ENCODE measurements at places on chromosomes 13 and 19. TPM values are rescaled to one million over a fixed set of nuclear protein-coding genes. Genes with fewer than 3 reads are reported as not detected.

Gene LILRA5
- total RNA-seq: not detected

Gene SELENOV
- total RNA-seq: not detected

Gene LGALS4
- 8.2 TPM for total RNA-seq

Gene ARRDC5
- total RNA-seq: 15.8 TPM

DNA sequence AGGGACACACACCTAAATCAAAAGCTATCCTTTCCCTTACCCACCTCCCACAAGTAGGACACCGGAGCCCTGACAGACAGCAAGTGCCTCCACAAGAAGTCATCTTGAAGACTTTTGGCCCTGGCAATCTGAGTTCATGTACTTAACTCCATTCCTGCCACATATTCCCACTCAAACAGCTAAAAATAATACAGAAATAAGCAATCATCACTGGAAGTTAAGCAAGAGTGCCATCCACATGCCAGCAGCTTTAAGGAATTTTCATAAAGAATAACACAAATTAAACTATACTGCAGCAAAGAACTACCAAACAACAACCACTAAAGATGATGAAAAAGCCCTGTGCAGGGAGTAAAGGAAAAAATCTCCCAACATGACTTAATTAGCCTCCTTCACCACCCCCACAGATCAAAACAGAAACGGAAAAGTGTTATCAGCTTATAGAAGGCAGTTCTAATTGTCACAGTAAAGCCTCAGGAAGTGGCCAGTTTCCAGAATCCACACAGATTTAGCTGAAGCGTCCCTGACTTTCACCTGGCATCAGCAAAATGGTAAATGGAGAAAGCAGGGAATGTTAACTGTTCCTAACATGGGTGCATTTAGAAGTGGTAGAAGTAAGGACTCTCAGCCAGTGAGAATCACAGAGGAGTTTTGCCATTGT, 343.9 kb downstream of the TBC1D4 start:
- DNase-seq: no peak
- H3K27me3 ChIP-seq: no peaks in the 10 kb centered on the region
- H3K4me3 ChIP-seq: no peak overlapping the region

- peaks cover 2% of the 10 kb centered on the region for H3K4me1 ChIP-seq
- H3K36me3 ChIP-seq: no peaks in the 10 kb centered on the region
- H3K27ac ChIP-seq: no peak overlapping the region
- peaks cover 57% of the 10 kb centered on the region for H3K27me3 ChIP-seq
- no peak for DNase-seq
Observed at GRCh38 chr19:16894080-16894479, 5.3 kb downstream of the F2RL3 start.

- H3K4me3 ChIP-seq: no peak overlapping the region
- no peaks in the 10 kb centered on the region for H3K4me1 ChIP-seq
- no peak for DNase-seq
- no peak overlapping the region for H3K27ac ChIP-seq
- peaks cover 12% of the 10 kb centered on the region for H3K27me3 ChIP-seq
Observed at GRCh38 chr19:31461814-31462539, 112.7 kb upstream of the TSHZ3 start.

GRCh38 chr13:29923554-29924481, 73.4 kb upstream of the UBL3 start:
- no peak for DNase-seq
- H3K36me3 ChIP-seq: no peaks in the 10 kb centered on the region
- H3K4me1 ChIP-seq: peaks cover 12% of the 10 kb centered on the region
- H3K27ac ChIP-seq: no peak overlapping the region

GRCh38 chr13:50598338-50598737, 245.2 kb downstream of the DLEU7 start:
- no peak overlapping the region for H3K4me3 ChIP-seq
- DNase-seq: no peak
- no peaks in the 10 kb centered on the region for H3K27me3 ChIP-seq
- H3K27ac ChIP-seq: no peak overlapping the region
- peaks cover 24% of the 10 kb centered on the region for H3K4me1 ChIP-seq

DNA sequence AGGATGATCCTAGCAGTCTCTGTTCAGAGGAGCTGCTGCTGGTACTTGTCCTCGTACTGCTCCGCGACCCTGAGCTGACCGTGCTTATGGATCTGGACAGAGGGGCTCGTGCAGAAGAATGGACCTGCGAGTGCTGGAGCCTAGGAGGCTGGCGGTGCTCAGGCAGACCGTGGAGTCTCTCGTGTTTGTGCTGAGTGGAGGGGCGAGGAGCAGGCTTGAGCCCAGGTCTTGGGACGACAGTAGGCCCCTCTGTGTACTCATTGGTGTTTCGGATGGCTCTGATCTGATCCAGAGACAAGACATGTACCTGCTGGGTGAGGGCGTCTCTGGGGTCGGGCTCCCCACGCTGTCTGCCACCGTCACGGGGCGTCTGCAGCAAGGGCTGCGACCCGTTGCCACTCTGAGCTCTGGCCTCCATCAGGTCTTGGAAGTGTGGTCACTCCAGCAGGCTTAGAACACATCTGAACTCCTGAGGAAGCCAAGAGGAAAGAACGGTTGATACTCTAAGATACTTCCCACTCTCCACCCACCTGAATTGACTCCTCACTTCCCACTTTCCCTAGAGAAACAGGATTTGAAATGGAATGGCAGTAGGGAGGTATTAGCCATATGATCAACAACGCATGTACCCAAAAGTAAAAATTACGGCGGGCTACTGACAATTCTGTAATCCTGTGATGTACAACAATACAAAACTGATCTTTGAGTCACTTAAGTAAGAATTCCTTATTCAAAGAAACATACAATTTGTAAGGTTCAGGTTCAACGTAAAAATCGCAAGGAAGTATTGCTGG, 3.4 kb downstream of the SPRY2 start:
- H3K27me3 ChIP-seq: no peaks in the 10 kb centered on the region
- no peaks in the 10 kb centered on the region for H3K36me3 ChIP-seq
- H3K4me3 ChIP-seq: no peak overlapping the region
- H3K27ac ChIP-seq: no peak overlapping the region

GRCh38 chr13:75704194-75704926, 68.2 kb downstream of the LMO7 start:
- no peak overlapping the region for H3K4me3 ChIP-seq
- H3K27ac ChIP-seq: no peak overlapping the region
- no peaks in the 10 kb centered on the region for H3K27me3 ChIP-seq
- no peaks in the 10 kb centered on the region for H3K36me3 ChIP-seq

DNA sequence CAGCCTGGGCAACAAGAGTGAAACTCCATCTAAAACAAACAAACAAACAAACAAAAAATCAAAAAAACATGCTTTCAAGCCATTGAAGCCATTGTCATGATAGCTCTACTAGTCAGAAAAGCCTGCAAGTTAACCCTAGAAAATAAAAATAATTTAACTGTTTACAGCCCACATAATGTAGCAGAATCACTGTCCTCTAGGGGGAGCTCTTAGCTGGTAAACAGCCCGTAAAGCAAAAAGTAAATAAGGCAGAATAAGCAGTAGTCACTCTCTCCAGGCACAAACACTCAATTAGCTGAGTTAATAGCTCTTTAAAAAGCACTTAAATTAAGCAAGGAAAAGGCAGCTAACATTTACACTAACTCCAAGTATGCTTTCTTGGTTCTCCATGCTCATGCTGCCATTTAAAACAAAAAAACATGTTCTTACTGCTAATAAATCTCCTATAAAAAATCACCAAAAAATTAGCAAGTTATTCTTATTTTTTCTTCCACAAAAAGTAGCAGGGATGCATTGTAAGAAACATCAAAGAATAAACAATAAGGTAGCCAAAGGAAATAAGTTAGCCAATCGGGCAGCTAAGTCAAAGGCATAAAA, 11.3 kb downstream of the LILRB4 start:
- H3K4me1 ChIP-seq: no peaks in the 10 kb centered on the region
- no peak for DNase-seq
- no peak overlapping the region for H3K4me3 ChIP-seq
- no peaks in the 10 kb centered on the region for H3K36me3 ChIP-seq

- DNase-seq: no peak
- peaks cover 83% of the 10 kb centered on the region for H3K4me1 ChIP-seq
- H3K36me3 ChIP-seq: no peaks in the 10 kb centered on the region
- H3K4me3 ChIP-seq: no peak overlapping the region
- H3K27me3 ChIP-seq: no peaks in the 10 kb centered on the region
- no peak overlapping the region for H3K27ac ChIP-seq
Observed at GRCh38 chr19:15289673-15290072, 42.7 kb downstream of the BRD4 start.

DNA sequence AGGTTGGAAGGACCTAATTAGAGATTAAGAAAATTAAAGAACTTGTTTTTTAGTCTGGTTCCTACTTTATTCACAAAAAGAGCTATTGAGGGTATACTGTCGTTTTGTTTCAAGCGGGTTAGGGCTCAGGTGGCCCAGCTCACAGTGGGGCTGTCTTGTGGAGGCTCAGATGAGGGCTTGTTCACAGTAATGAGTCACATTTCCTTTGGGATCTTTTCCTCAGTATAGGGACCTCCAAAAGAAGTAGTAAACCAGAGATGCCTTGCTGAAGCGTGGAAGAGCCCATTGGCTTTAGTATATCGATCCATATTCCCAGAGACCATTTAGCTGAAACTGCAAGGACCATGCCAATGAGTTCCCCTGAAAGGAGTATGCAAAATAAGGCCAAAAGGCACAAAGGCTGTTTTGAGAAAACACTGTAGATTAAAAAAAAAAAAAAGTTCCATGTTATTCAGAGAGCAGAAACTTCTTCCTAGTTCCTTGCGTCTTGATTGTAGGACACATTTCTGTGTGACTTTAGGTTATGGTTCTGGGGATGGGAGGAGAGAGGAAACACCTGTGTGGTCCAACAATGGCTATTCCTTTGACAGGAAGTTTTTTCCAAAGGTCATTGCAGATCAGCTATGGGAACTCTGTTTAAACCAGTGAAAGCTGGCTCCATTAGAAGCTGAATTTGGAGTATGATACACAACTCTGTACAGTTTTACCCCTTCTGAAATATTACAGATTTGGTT, 32.8 kb upstream of the GPI start:
- H3K36me3 ChIP-seq: peaks cover 28% of the 10 kb centered on the region
- no peak overlapping the region for H3K4me3 ChIP-seq
- H3K27ac ChIP-seq: no peak overlapping the region
- DNase-seq: no peak
- no peaks in the 10 kb centered on the region for H3K4me1 ChIP-seq

- H3K4me3 ChIP-seq: peak overlapping the region; percentile 99
- H3K4me1 ChIP-seq: peaks cover 77% of the 10 kb centered on the region
- no peak for DNase-seq
- H3K27me3 ChIP-seq: no peaks in the 10 kb centered on the region
Observed at GRCh38 chr19:55386493-55386971, 800 bp downstream of the RPL28 start.

DNA sequence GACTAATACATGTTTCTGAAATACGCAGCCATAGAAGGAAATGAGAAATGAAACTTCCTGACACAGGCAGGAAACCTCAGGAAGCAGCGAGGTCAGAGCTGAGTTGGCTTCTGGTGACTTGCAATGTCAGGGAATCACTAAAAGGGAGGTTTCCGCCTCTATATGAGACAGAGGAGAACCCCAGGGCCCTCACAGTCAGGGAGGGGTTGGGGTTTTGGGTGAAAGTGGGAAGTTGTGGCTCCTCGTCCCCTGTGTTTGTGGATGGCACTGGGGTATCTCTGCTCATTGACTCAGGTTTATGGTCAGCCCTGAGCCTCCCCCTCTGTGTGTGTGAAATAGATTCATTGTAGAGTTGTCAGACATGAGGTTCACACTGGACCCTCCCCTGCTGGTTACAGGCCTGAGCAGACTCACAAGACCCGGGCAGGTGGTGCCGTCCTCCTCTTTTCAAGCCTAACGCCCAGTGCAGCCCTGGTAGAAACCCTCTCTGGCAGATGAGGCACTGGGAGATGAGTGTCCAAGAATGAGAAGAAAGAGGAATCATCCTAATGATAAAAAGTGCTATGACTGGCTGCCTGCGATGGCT, 5.5 kb upstream of the LILRA6 start:
- DNase-seq: no peak
- H3K27ac ChIP-seq: peak overlapping the region; percentile 41
- peaks cover 14% of the 10 kb centered on the region for H3K4me1 ChIP-seq
- no peak overlapping the region for H3K4me3 ChIP-seq
